Muscle of leg (tissue), 16 donors: ENCODE measurements at places on chromosomes 12 and 14.
A peak's percentile ranks its signal among the peaks of the same experiment; 100 is the strongest.

- H3K27me3 ChIP-seq, result no peaks in the 10 kb centered on the region
- H3K4me1 ChIP-seq, result peaks cover 4% of the 10 kb centered on the region
- H3K4me3 ChIP-seq, result no peak overlapping the region
- DNase-seq, result peak; percentile 43
Observed at GRCh38 chr14:54475911-54476310, 12.9 kb downstream of the GMFB start.

DNA sequence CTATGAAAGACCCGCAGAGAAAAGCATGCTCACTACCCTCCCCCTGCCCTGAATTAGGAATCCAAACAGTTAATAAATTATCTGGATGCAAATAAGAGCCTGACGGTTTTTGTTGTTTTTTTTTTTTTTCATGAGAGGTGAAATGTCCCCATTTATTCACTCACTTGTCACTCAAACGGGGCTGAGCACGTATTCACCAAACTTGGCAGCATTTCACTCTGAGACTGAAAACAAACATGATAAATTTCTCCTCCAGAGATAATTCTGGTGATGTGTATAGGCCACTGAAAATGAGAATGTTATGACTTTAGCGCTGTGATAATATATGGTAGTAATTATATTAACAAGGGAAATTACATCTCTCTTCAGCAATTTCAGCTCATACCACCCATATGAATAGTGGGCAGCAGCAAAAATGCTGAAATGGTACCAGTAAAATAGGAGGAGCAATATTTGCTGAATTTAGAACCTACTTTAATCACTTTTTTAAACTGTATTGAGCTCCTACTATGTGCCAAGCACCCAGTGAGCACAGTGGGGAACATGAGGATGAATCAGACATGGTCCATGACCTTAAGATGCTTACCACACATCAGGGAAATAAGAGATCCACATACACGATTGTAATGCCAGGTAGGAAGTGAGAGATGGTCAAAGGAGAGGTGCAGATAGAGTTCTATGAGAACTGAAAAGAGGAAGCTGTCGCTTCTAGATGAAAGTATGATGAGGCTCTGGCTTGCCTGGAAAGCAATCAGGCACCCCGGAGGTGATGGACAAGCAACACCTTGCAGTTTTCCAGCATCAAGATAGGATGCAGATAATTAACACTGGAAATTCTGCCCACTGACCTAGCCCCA, 286.5 kb upstream of the TMPO start:
- no peaks in the 10 kb centered on the region for H3K27me3 ChIP-seq
- no peak overlapping the region for H3K4me3 ChIP-seq
- no peaks in the 10 kb centered on the region for H3K36me3 ChIP-seq
- no peak overlapping the region for H3K27ac ChIP-seq

- peaks cover 43% of the 10 kb centered on the region for H3K4me1 ChIP-seq
- H3K27ac ChIP-seq, result peak overlapping the region; percentile 42
- peak; percentile 44 for DNase-seq
- H3K27me3 ChIP-seq, result no peaks in the 10 kb centered on the region
- H3K36me3 ChIP-seq, result peaks cover 6% of the 10 kb centered on the region
- H3K4me3 ChIP-seq, result no peak overlapping the region
Observed at GRCh38 chr14:52048641-52049204, 20.1 kb downstream of the NID2 start.

- H3K36me3 ChIP-seq, result no peaks in the 10 kb centered on the region
- H3K4me1 ChIP-seq, result peaks cover 25% of the 10 kb centered on the region
- H3K4me3 ChIP-seq, result no peak overlapping the region
- peaks cover 48% of the 10 kb centered on the region for H3K27me3 ChIP-seq
- H3K27ac ChIP-seq, result no peak overlapping the region
- no peak for DNase-seq
Observed at GRCh38 chr12:116874324-116874995, 6.8 kb downstream of the HRK start.

- H3K36me3 ChIP-seq, result no peaks in the 10 kb centered on the region
- no peak for DNase-seq
- no peak overlapping the region for H3K4me3 ChIP-seq
- H3K27ac ChIP-seq, result no peak overlapping the region
- H3K27me3 ChIP-seq, result no peaks in the 10 kb centered on the region
Observed at GRCh38 chr14:56754921-56755320, 55.4 kb downstream of the OTX2 start.

GRCh38 chr12:31965090-31965489, 5.9 kb downstream of the RESF1 start:
- H3K4me3 ChIP-seq, result no peak overlapping the region
- no peaks in the 10 kb centered on the region for H3K27me3 ChIP-seq
- H3K36me3 ChIP-seq, result peaks cover 31% of the 10 kb centered on the region
- DNase-seq, result no peak
- peaks cover 13% of the 10 kb centered on the region for H3K4me1 ChIP-seq

DNA sequence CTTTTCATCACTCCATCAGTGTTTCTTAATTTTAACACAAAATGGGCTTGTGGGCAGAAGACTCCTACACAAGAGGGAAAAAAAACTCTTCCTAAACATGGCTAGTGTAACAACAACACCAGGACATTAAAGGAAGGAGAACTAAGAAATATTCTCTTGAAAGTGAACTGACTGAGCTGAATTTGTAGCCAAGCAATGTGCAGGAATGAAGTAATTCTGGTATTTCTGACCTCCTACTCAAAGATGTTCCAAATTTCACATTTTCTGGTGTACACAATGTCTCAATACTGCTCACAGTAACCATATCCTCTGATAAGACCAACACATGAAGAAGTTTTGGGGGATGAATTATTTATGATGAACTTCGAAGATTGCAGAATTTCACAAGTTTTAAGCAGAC, 357.3 kb downstream of the DUSP6 start:
- no peaks in the 10 kb centered on the region for H3K27me3 ChIP-seq
- H3K27ac ChIP-seq, result no peak overlapping the region
- H3K4me3 ChIP-seq, result no peak overlapping the region
- H3K36me3 ChIP-seq, result no peaks in the 10 kb centered on the region
- DNase-seq, result no peak

DNA sequence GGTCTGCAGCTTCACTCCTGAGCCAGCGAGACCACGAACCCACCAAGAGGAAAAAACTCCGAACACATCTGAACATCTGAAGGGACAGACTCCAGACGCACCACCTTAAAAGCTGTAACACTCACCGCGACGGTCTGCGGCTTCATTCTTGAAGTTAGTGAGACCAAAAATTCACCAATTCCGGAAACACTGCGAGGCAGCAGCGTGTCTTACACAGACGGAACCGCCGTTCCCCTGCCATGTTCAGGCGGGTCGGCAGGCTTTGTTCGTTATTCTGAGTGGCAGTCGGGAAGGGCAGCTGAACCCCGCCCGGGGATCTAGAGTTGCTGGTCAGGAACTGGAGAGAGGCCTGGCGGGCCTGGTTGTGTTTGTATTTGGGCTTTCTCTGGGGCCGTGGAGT, 20.3 kb upstream of the LPCAT3 start:
- no peak for DNase-seq
- no peak overlapping the region for H3K27ac ChIP-seq
- no peaks in the 10 kb centered on the region for H3K36me3 ChIP-seq
- H3K27me3 ChIP-seq, result peaks cover 2% of the 10 kb centered on the region

DNA sequence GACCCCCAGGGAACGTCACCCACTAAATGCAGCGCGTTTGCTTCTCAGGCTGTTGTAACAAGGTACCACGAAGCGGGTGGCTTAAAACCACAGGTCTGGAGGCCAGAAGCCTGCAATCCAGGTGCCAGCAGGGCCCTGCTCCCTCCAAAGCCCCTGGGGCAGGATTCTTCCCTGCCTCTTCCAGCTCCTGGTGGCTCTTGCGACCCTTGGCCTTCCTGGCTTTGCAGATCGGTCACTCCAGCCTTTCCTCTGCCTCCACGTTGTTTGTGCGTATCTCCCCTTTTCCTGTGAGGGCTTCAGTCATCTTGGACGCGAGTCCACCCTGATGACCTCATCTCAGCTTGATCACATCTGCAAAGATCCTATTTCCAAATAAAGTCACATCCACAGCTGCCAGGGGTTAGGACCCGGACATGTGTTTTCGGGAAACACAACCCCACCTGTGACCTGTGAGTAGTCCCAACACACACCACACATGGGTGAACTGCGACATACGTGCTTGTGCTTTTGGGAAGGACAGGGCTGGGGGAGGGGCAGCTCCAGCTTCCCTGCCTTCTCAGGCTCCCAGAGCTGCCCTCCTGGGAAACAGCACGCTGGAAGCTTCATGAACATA, 114.5 kb upstream of the NCOR2 start:
- H3K4me3 ChIP-seq, result no peak overlapping the region
- peaks cover 77% of the 10 kb centered on the region for H3K4me1 ChIP-seq
- peak overlapping the region; percentile 83 for H3K27ac ChIP-seq
- H3K36me3 ChIP-seq, result no peaks in the 10 kb centered on the region
- no peaks in the 10 kb centered on the region for H3K27me3 ChIP-seq
- peak; percentile 83 for DNase-seq

- no peaks in the 10 kb centered on the region for H3K4me1 ChIP-seq
- H3K4me3 ChIP-seq, result no peak overlapping the region
- no peaks in the 10 kb centered on the region for H3K27me3 ChIP-seq
- DNase-seq, result no peak
Observed at GRCh38 chr14:44505588-44505987, 1.5 kb downstream of the FSCB start.

- H3K4me3 ChIP-seq, result no peak overlapping the region
- DNase-seq, result no peak
Observed at GRCh38 chr12:19125325-19125724, 4.2 kb upstream of the PLEKHA5 start.

DNA sequence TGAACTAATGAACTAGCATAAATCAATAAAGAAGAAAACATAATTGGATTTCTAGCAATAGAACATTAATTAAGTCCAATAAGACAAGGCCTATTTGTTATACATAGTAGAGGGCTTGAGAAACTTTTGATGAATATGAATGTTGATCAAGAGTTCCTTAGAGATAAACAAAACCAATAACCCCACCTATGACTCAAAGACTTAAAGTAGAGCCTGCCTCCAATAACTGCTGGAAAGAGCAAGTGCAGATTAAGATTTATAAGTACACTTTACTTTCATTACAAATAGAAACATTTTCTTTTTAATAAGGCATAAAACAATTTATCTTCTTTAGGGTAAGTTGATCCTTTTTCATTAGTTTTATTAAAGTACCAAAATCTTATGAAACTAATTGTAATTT, 185.7 kb downstream of the SRGAP1 start:
- no peak overlapping the region for H3K4me3 ChIP-seq
- no peak for DNase-seq
- no peaks in the 10 kb centered on the region for H3K36me3 ChIP-seq
- H3K27ac ChIP-seq, result no peak overlapping the region
- no peaks in the 10 kb centered on the region for H3K27me3 ChIP-seq
- H3K4me1 ChIP-seq, result no peaks in the 10 kb centered on the region

DNA sequence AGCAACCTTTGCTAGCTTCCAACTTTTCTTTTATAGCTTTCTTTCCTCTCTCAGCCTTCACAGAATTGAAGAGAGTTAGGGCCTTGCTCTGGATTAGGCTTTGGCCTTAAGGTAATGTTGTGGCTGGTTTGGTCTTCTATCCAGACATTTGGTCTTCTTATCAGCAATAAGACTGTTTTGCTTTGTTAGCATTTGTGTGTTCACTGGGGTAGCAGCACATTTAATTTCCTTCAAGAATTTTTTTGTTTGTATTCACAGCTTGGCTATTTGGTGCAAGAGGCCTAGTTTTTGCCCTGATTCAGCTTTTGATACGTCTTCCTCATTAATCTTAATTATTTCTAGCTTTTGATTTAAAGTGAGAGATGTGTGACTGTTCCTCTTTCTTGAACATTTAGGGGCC, 130.8 kb downstream of the RAD51B start:
- H3K36me3 ChIP-seq, result no peaks in the 10 kb centered on the region
- H3K4me1 ChIP-seq, result no peaks in the 10 kb centered on the region
- H3K27me3 ChIP-seq, result no peaks in the 10 kb centered on the region

- no peaks in the 10 kb centered on the region for H3K27me3 ChIP-seq
- H3K4me3 ChIP-seq, result no peak overlapping the region
- no peak for DNase-seq
- H3K36me3 ChIP-seq, result no peaks in the 10 kb centered on the region
Observed at GRCh38 chr14:23722675-23723074, 86.5 kb downstream of the DHRS2 start.

GRCh38 chr12:98637068-98637467, 7.5 kb downstream of the IKBIP start:
- no peaks in the 10 kb centered on the region for H3K27me3 ChIP-seq
- H3K4me1 ChIP-seq, result no peaks in the 10 kb centered on the region
- H3K4me3 ChIP-seq, result no peak overlapping the region
- no peak for DNase-seq
- peaks cover 4% of the 10 kb centered on the region for H3K36me3 ChIP-seq

DNA sequence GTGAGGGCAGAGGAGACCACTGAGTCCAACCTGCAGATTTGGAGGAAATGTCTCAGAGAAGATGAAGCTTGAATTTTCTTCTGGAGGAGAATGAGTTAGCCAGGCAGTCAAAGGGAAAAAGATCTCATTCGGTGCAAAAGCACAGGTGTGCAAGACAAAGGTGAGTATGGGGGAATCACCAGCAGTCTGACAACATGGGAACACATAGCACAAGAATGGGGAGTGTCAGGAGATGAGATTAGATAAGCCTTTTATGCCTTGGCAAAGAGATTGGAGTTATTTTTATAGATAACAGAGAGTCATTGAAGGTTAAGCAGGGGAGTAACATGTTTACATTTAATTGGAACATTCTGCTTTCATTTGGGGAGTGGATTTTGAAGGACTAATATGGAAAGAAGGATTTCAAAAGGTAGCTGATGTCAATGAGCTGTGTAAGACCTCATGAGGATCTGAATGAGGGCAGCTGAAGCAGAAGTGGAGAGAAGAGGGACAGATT, 171.3 kb upstream of the NTF3 start:
- H3K4me3 ChIP-seq, result no peak overlapping the region
- no peaks in the 10 kb centered on the region for H3K36me3 ChIP-seq
- no peaks in the 10 kb centered on the region for H3K27me3 ChIP-seq
- DNase-seq, result no peak

DNA sequence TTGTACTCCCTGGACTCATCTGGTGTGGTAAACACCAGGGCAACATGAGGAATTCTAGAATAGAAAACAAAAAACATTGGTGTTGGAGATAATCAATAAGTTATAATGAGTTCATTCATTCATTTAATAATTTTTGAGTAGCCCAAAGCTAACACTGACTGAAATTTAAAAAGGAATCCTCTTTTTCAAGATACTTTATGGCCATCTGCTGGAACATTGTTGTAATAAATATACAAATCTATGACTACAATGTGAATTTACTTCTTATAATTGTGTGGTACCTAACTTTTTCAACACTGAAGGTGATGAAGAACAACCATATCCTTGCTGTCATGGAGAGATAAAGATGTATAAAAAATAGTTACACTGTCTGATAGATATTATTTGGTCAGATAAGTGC, 687.3 kb upstream of the MIS18BP1 start:
- H3K36me3 ChIP-seq, result no peaks in the 10 kb centered on the region
- DNase-seq, result no peak
- H3K4me3 ChIP-seq, result no peak overlapping the region
- no peak overlapping the region for H3K27ac ChIP-seq
- H3K4me1 ChIP-seq, result no peaks in the 10 kb centered on the region

- no peak overlapping the region for H3K4me3 ChIP-seq
- H3K27ac ChIP-seq, result no peak overlapping the region
- no peaks in the 10 kb centered on the region for H3K27me3 ChIP-seq
- DNase-seq, result no peak
Observed at GRCh38 chr12:13697973-13698372, 283.4 kb downstream of the GRIN2B start.
